ENCODE measurements at places on chromosomes 5 and 9. TPM values are rescaled to one million over a fixed set of nuclear protein-coding genes. Genes with fewer than 3 reads are reported as not detected.

Gene GRM6
- not detected for total RNA-seq

DNA sequence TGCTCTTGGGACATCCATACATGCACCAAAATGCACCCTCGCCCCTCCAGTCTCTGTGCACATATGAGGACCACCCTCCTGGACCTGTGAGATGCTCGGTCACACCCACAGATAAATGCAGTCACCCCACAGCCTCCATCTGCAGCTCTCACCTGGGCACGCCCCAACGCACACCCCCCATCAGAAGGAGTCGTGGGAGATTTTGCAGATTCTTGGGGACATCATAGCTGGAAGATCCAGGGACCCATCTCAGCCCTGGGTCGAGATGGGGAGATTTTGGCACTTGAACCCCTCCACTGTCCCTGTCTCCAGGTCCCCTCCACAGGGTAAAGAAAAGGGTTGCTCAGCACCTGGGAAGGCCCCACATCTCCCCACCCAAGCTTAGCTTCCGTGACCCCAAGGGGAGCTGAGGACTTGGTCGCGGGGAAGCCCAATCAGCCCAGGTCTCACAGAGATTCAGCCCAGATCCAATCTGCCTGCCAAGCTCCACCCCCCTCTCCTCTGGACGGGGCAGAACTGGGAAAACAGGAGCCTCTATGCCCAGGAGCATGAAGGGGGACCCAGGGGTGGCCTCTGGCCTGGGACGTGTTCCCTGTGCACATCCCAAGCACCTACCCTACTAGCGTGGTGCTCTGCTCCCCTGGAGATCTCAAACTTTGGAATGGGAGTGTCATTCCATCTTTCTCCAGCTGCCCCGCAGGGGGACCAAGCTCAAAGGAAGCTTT, 89.2 kb upstream of the LMX1B start:
- H3K27me3 ChIP-seq: no peaks in the 10 kb centered on the region
- H3K27ac ChIP-seq: no peak overlapping the region

DNA sequence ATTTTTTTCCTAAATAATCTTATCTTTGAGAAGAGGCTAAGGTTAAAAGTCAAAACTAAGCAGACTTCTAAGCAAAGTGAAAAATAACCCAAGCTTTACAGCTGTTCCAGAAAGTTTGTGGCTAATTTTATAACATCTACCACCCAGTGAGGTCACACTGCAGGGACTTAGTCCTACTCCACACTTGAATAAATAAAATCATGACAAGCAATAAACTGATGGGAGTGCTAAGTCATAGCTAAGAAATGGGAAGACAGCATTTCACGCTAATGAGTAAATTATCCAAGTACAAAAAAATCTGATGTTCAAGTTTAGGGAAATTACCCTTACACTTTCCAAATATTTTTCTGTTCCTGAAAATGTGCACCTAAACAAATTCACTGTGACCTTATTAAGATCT, 47.7 kb downstream of the ZNF608 start:
- DNase-seq: no peak
- no peak overlapping the region for H3K4me3 ChIP-seq
- no peak overlapping the region for H3K27ac ChIP-seq
- H3K27me3 ChIP-seq: no peaks in the 10 kb centered on the region

DNA sequence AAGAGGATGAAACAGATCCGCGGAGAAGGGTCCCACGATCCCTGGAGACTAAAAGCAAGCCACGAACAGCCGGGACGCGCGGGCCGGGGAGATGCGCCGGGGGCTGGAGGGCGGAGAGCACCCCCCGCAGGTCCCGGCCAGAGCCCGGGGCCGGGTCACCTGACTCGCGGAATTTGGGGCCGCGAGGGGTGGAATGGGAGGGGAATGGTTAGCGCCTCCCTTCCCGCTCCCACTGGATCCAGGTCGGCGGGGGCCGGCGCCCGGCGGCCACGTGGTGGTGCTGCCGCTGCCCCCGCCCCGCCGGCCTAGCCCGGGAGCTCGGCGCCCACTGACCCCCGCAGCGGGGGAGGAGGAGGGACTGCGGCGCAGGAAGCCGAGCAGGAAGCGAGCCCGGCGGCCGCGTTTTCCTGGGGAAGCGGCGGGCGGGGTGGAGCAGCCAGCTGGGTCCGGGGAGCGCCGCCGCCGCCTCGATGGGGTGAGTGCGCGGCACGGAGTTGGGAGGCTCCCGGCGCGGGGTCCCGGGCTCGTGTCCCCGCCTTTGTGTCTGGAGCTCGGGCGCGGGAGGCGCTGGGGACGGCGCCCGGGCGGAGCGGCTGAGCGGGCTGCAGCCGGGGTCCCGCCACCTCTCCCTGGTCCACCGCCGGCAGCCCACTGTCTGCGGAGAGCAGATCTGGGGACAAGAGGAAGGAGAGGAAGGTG, at the start of gene RAI14:
Gene RAI14, plus strand, starts transcription at position 328 of the 699 bp plus-strand sequence. CDS start 30,592 bp downstream, outside the sequence.
- no peaks in the 10 kb centered on the region for H3K27me3 ChIP-seq
- peaks cover 9% of the 10 kb centered on the region for H3K36me3 ChIP-seq
- peaks cover 8% of the 10 kb centered on the region for H3K4me1 ChIP-seq
- peak; percentile 84 for DNase-seq
- H3K27ac ChIP-seq: peak within 1 kb of the TSS; percentile 72
- H3K4me3 ChIP-seq: peak within 1 kb of the TSS; percentile 84

Gene CACNA1B
- total RNA-seq: 7.8 TPM

DNA sequence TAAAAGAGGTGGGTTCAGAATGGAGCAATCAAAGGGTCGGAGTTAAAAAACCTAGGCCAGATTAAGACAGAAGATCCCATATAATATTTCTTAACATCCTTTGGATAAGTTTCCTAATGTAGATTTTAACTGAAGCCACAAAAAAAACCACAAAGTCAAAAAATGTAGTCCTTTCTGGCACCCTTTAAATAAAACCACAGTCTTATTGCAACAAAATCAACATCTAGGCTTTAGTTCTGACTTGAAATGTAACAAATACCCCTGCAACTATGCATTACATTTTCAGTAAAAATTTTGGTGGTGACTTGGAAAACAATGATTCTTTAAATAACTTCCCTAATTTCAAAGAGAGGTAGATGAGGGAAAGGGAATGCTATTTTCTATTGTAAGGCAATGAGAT, 109.2 kb downstream of the PSAT1 start:
- peaks cover 9% of the 10 kb centered on the region for H3K4me1 ChIP-seq
- no peaks in the 10 kb centered on the region for H3K27me3 ChIP-seq
- H3K36me3 ChIP-seq: peaks cover 6% of the 10 kb centered on the region
- no peak overlapping the region for H3K4me3 ChIP-seq
- no peak for DNase-seq
- no peak overlapping the region for H3K27ac ChIP-seq

DNA sequence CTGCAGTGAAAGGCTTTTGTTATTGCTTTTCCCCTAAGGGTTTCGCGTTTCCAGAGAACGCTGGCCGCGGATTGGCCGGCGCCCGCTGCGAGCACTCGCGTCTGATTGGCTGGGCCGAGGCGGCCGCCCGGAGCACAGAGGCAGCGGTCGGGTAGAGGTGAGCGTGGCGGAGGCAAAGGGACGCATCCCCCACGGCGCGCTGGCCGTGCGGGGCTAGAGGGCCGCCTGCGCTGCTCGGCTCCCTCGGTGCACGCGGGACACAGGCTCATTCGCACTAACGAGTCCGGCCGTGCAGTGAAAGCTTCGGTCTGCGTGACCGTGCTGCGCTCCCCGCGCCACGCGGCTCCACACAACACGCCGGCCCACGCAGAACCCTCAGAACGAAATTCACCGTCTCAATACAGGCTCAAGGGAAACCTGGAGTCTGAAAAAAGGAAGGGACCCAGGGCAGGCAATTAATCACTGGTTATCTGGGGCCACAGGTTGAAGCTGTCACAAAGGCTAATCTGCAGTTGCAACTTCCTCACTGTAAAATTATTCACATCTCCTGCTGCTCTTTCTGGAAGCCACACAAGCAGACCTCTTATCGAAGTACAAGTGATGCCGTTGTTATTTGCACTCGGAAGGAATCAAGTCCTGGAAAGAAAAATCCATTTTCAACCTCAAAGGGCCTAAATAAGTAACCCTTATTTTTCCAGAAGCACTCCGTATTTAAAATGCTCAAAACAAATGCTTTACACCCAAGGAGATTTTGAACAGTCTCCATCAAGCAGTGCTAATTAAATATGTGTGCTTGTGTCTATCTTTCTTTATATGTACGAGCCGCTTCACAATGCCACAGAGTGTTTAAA, 94.6 kb downstream of the ZNF608 start:
- no peaks in the 10 kb centered on the region for H3K27me3 ChIP-seq
- H3K36me3 ChIP-seq: peaks cover 21% of the 10 kb centered on the region
- no peak overlapping the region for H3K27ac ChIP-seq

- H3K4me3 ChIP-seq: no peak overlapping the region
- no peak for DNase-seq
- no peaks in the 10 kb centered on the region for H3K36me3 ChIP-seq
- no peaks in the 10 kb centered on the region for H3K27me3 ChIP-seq
Measured at GRCh38 chr9:115913696-115914095, 239.9 kb upstream of the PAPPA start.

GRCh38 chr5:16140944-16141343, 38.6 kb downstream of the MARCHF11 start:
- no peak overlapping the region for H3K27ac ChIP-seq
- no peak overlapping the region for H3K4me3 ChIP-seq
- no peaks in the 10 kb centered on the region for H3K27me3 ChIP-seq
- DNase-seq: no peak
- peaks cover 20% of the 10 kb centered on the region for H3K36me3 ChIP-seq

- no peak overlapping the region for H3K4me3 ChIP-seq
- no peak for DNase-seq
- no peaks in the 10 kb centered on the region for H3K27me3 ChIP-seq
- H3K36me3 ChIP-seq: peaks cover 3% of the 10 kb centered on the region
Measured at GRCh38 chr5:122957457-122957856, 79.1 kb downstream of the PPIC start.

DNA sequence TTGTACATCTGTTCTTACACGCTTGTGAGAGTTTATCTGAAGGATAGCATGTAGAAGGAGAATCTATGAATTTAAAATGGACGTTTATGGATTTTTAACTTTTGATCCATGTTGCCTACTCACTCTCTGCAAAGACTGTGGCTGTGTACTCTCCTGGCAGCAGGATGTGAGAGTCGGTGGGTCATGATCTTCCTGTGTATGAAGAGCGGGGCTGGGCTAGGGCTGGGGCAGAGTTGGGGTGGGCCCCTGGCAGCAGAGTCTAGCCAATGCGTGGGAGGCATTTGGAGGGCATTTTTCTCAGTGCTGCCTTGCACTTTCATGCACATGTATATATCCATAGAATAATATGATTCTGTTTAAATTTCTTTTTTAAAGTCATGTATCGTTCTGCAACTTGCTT, 24.0 kb upstream of the DAB2IP start:
- H3K4me3 ChIP-seq: no peak overlapping the region
- DNase-seq: no peak
- H3K36me3 ChIP-seq: no peaks in the 10 kb centered on the region
- no peaks in the 10 kb centered on the region for H3K4me1 ChIP-seq

Gene WDR36
- 41.3 TPM for total RNA-seq
